ENCODE measurements at places on chromosomes 2 and 18.

DNA sequence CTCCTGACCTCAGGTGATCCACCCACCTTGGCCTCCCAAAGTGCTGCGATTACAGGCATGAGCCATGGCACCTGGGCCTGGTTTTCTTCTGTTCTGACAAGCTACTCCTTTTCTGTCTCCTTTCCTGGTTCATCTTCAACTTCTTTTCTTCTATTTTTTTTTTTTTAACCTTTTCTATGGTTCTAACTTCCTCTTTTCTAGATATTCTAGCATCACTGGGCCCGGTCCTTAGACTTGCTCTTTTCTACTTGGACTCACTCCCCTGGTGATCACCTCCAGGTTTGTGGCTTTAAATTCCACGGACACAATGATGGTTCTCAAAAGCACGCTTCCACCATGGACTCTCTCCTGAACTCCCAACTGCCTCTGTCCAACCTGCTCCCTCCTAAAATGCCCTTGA, 2.0 kb downstream of the EIF2AK2 start:
- no peak for DNase-seq

GRCh38 chr2:71575966-71576365, 122.6 kb downstream of the DYSF start:
- DNase-seq = no peak

- no peak for DNase-seq
These were observed 438.8 kb upstream of the CDH20 start for GRCh38 chr18:60894254-60894945.

DNA sequence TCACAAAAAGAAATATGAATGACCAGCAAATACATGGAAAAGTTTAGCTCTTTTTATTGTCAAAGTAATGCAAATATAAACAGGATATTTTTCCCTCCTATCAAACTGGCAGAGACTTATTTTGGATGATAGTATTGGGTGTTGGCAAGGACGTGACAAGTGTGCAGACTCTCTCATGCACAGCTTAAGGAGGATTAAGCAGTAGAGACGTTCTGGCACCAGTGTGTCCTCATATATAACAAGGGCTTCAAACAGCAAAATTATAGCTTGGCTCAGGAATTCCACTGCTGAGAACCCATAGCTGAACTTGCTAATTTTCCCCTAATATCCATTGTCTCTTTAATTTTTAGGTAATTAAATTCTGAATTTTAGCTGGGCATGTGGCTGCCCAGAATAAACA, 114.4 kb downstream of the FAM124B start:
- DNase-seq = no peak

DNA sequence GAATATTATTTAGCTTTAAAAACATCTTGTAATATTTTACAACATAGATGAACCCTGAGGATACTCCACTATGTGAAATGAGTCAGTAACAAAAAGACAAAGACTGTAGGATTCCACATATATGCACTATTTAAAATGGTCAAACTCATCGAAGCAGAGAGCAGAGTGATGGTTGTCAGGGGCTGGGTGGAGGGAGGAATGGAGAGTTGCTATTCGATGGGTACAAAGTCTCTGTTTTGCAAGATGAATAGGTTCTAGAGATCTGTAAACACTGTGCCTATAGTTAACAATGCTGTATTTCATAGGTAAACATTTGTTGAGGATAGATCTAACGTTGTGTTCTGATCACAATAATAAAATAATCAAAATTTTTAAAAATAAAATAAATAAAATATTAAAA, 1675.9 kb upstream of the CELF4 start:
- DNase-seq = no peak

- no peak for DNase-seq
These were observed 209.8 kb downstream of the BCL2 start for GRCh38 chr18:63109802-63110201.

GRCh38 chr18:53605198-53605597, 619.3 kb downstream of the MBD2 start:
- no peak for DNase-seq

DNA sequence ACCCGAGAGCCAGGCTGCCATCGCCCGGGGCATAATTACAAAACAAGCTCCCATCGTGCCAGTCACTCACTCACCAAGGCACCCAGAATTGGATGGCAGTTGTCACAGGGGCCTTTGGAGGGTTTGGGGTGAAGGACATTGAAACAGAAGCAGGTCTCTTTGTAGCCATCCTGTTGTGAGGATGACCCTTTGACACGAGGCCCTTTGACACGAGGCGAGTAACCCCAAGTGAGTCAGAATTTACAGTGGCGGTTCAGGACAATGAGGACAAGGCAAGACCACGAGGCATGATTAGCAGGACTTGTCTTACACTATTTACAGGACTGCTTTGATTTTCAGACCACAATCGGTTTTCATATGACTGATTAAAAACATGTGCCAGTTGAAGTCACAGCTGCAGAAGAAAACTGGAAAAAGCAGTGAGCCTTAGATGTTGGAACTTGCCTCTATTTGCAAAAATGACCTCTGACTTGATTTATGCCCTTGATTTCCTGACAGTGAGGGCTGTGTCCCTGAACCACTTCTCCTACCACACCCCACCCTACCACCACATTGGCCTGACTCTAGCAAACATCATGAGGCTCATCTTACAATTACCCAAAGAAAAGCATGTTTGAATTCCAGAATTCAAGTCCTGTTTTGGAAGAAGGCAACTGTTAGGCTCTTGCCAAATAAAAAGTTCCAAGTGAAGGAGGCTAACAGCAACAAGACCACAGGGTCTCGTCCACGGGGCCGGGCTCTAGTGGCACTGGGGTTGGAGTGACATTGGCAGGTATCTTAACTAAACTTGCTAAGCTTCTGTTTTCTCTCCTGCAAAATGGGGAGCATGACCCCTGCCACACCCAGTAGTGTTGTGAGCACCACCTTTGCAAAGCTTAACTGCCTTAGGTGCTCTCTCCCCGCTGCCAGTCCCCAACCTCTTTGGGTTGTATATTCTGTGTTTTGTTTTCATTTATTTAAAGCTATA, 64.4 kb upstream of the FOSL2 start:
- no peak for DNase-seq

All from stimulated activated CD8-positive, alpha-beta memory T cell treated with anti-CD3 and anti-CD28 coated beads, Interleukin-4, amount 100 ng/mL, for 1 hour (primary cell).